ENCODE measurements at places on chromosomes 3 and 15.
A peak's percentile ranks its signal among the peaks of the same experiment; 100 is the strongest.

- DNase-seq = no peak
Observed at GRCh38 chr3:45852828-45853227, 10.9 kb upstream of the LZTFL1 start.

- no peak for DNase-seq
Observed at GRCh38 chr3:123239756-123240155, 38.0 kb downstream of the SEC22A start.

DNA sequence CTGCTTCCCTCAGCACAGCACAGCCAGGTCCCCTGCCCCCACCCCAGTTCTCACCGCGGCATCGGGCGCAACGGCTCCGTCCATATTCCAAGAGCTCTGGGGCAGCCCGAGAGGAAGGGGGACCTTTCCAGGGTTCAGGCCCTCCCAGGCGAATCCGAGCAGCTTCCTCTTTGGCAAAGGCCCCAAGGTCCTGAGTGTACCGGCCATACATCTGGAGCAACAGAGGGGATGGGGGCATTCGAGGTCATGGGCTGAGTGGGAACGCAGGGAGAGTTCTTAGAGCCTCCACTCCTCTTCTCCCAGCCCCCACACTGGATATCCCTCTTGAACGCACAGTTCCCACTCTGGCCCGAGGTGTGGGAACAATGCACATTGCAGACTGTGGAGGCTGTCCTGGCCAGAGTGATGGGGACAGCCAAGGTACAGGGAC is 2.5 kb downstream of the CLCN2 start:
- DNase-seq = no peak

GRCh38 chr3:125129512-125129997 is 73.8 kb upstream of the HEG1 start:
- peak; percentile 8 for DNase-seq

DNA sequence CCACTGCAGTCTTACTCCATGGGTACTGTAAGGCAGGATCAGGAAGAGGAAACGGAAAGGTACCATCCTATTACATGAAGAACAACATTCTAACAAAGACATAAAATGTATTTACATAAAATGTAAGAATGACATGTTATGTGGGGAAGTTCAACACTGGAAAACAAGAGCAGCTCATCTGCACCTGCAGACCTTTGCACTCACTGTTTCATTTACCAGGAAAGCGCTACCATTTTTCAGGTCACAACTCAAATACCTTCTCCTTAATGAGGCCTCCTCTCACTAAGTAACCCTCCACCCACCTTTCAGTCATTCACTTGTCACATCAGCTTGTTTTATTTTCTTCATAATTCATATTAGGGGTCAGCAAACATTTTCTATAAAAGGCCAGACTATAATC is 2.6 kb downstream of the TMCC1 start:
- DNase-seq = no peak

DNA sequence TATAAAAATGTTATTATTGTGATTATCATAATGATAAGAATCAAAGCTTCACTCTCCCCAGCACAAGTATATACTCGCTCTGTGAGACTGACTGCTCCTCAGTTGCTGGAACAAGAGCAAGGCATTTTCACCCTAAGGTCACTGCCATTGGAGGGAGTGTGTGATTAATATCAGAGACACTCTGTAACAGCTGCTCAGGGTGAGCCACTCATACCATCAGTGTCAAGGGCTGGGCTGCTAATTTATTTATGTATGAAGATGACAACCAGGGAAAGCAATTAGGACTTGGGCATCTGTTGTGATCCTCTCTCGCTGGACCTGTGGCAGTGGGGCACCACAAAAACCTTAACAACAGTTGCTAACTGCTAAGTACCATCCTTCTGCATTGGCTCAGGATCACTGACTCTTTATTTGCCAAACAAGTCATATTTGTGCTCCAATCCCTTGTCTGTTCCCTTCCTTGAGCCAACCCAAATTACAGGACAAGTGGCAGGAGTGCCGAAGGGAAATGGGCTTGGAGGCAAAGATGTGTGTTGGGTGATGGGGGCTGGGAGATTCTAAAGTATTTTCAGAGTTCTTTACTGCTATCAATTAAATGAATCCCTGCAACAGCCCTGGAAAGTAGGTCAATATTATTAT is 297.5 kb upstream of the STT3B start:
- DNase-seq = no peak

GRCh38 chr3:37907906-37908305 is 46.2 kb downstream of the CTDSPL start:
- no peak for DNase-seq

DNA sequence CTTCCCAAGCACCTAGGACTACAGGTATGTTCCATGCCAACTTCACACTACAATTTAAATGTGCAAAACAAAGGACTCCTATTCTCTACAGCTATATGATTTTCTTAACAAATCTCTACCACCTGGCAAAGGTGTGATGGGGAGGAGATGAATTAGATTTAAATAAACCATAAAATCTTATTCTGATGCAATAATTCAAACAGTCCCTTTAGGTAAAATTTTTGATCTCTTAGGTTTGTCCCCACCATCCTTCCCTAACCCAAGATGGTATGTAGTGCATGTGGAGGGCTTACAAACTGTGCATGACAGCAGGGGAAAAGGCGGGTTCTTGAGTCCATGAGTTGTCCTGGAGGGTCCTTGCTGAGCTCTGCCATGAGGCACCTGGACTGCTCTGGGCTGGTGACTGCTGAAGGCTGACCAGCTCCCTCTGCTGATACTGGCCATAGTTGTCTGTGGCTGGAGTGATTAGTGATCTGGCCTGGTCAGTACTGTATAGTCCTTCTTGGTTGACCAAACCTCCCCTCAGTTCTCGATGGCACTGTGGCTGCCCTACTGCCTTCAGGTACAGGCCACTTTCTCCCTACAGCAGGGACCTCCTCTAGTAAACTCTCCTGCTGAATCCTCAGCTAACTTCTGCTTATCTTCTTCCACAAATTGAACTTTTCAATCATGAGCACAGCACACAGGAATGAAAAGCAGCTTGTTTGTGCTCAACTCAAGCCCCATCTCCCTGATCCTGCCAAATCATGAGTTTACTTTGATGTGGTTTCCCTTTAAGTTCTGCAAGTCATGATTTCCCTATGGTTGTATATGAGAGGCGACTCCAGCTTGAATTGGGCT is 30.1 kb downstream of the CFAP161 start:
- no peak for DNase-seq

All from NCI-H460 (cell line).